RWPE2 (cell line): ENCODE measurements at places on chromosomes 3 and 15.

GRCh38 chr3:151544164-151544548 is 83.3 kb upstream of the IGSF10 start:
- peaks cover 14% of the 10 kb centered on the region for H3K4me1 ChIP-seq
- H3K27me3 ChIP-seq = no peaks in the 10 kb centered on the region
- no peak overlapping the region for H3K27ac ChIP-seq
- DNase-seq = no peak

GRCh38 chr3:128503164-128503651 is 10.2 kb upstream of the GATA2 start:
- no peak overlapping the region for H3K4me3 ChIP-seq
- H3K27me3 ChIP-seq = no peaks in the 10 kb centered on the region
- no peaks in the 10 kb centered on the region for H3K36me3 ChIP-seq
- H3K4me1 ChIP-seq = peaks cover 5% of the 10 kb centered on the region
- no peak for DNase-seq

DNA sequence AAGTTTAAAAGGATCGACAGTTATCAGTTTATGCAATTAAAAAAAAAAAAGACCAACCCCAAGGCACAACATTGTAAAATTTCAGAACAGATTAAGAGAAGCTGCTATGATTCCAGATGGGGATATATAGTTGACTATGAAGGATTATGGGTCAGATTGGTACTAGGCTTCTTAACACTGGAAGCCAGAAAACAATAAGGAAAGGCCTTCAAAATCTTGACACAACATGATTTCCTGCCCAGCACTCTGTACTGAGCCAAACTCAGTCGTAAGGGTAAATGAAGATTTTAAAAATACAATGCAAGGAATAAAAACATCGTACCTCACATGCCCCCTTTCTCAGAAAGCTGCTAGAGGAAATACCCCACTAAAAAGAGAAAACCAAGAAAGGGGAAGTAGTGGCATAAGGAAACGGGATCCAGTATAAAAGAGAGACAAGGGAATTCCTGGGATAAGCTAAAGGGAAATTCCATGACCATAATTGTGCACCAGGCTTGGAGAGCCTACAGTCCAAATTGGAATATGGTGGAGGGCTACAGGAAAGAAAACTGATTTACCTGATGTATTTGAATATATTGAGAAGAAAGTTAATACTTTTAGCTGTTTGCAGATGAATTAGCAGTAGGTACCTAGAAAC is 27.9 kb downstream of the PIAS1 start:
- H3K27me3 ChIP-seq = no peaks in the 10 kb centered on the region
- no peak overlapping the region for H3K4me3 ChIP-seq
- DNase-seq = no peak

DNA sequence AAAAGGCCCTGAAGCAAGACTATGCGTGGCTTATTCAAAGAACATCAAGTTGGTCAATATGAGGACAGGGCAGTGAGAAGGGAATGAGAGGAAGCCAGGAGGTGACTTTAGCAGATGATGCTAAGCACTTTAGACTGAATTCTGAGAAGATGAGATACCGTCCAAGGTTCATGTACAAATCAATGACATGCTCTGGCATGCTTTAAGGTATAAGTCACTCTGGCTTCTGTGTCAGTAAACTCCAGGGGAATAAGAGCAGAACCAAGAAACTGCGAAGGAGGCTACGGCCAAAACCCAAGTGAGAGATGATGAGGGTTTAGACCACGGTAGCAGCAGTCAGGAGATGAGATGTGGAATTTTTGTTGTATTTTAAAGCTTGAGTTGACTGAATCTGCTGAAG is 8.9 kb upstream of the CCDC50 start:
- DNase-seq = no peak
- no peaks in the 10 kb centered on the region for H3K27me3 ChIP-seq
- no peak overlapping the region for H3K4me3 ChIP-seq
- H3K4me1 ChIP-seq = no peaks in the 10 kb centered on the region

DNA sequence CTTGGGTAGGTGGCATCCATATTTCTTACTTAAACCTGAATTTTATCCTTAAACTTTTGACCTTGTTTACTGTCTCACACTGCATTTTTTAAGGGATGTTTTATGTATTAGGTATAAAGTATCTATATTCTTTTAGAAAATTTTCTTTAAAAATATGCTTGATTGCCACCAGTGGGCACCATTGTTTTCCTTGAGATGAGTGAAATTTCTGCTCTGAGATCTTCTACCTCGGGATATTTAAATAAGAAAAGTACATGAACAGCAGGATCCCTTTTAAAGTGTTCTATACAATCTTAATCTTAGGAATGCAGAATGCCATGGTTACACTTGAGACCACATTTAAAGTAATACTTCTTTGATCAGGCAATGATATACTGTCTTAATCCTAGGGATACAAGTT is 108.7 kb downstream of the SLMAP start:
- peaks cover 82% of the 10 kb centered on the region for H3K36me3 ChIP-seq
- H3K4me3 ChIP-seq = no peak overlapping the region
- no peak overlapping the region for H3K27ac ChIP-seq
- peaks cover 3% of the 10 kb centered on the region for H3K4me1 ChIP-seq
- DNase-seq = no peak

GRCh38 chr3:156664011-156664830 is 10.2 kb upstream of the TIPARP start:
- H3K27me3 ChIP-seq = no peaks in the 10 kb centered on the region
- no peaks in the 10 kb centered on the region for H3K36me3 ChIP-seq
- H3K4me3 ChIP-seq = no peak overlapping the region
- DNase-seq = no peak
- H3K4me1 ChIP-seq = peaks cover 4% of the 10 kb centered on the region

DNA sequence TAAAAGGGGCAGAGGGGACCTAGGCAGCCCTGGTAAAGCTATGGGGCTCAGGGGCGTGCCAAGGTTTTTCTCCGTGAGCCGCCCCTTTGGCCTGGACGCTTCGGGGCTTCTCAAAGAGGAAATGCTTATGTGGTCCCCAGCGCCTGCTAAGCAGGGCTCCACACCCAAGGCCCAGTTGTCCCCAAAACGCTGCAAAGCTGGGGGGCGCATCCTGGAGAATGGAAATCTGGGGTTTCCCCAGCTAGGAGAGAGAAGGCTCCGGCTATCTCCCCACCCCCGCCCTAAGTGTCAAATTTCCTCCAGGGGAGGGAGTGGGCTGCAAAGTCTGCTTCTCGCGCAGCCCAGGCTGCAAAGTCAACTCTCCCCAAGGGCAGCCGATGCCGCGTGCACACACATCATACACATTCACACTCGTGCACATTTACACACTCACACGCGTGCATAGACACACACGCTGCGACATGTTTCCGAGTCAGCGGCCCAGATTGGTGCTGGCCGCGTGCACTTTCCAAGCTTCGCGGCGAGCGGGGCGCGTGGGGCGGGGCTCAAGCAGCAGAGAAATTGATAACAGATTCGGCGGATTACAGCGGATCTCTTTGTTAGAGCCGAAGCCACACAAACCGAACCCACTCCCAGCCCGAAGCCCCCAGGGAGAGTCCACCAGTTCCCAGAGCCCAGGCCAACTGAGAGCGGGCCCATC is 4.5 kb downstream of the WNT5A start:
- peak; percentile 57 for DNase-seq
- peaks cover 24% of the 10 kb centered on the region for H3K36me3 ChIP-seq
- H3K27ac ChIP-seq = no peak overlapping the region
- H3K4me3 ChIP-seq = no peak overlapping the region

DNA sequence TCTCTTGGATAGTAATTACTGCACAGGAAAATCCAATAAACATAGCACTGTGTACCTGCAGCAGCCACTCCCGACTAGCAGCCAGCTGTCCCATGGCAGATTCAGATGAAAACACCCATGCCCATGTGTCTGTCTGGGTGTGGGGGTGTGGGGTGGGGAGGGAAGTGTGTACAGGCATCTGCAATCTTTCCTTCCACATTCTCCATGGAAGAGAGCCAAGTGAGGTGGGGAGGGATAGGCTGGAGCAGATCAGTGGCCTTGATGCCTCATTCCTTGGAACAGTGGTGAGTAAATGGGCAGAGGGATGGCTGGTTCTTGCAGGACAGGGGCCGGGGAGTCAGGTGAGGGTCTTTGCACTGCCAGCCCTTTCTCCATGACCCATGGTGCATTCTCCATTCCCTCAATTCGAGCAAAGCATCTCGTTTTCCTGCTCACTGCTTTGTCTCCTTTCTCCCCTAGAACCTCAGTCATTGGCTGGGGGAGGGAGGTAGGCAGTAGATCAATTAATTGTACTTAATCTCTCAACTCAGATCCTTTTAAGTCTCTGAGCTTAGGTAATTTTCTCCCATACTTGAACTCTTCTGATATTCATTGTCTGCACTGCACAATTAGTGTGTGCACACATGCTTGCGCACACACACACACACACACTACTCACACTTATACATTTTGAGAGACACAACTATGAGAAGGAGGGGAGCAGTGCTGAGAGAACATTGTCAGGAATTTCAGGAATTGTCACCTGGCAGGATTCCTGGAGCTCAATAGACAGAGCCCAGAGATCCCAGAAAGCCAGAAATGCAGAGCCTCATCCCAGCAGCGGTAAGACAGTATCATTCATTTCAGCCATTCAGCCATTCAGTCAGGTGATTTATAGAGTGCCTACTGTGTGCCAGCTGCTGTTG is 31.9 kb downstream of the PDIA5 start:
- H3K4me3 ChIP-seq = no peak overlapping the region
- DNase-seq = no peak
- H3K36me3 ChIP-seq = peaks cover 72% of the 10 kb centered on the region
- H3K27ac ChIP-seq = no peak overlapping the region

DNA sequence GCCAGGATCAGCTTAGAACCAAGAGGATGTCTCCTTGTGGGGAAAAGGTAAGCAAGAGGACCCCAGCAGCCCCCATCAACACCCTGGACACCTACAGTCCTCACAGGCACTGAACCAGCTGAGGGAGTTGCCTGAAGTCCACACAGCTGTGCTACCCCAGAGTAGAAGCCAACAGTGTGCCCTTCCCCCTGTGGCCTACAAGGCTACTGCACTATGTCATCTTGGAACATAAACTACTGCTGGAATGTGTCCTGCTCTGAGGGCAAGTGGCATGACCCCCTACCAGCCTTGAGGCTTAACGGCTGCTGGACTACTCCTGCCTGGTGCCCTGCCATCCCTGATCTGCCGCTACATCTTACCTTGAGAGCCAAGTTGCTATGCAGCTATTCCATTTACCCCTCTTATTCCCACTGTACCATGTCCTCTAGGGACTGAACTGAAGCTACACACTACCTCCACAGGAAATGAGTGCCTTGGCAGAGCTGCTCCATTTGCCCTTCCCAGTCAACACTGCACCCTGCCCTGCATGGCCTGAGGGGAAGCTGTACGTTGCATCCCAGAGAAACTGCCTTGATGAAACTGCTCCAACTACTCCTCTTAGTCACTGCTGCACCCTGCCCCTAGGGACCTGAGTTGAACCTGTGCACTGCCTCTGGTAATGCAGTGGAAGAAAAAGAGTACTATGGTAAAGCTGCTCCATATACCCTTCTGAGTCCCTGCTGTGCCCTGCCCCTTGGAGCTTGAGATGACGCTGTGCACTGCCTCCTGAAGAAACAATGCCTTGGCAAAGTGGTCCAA is 40.2 kb upstream of the ATP13A5 start:
- no peak overlapping the region for H3K4me3 ChIP-seq
- no peak overlapping the region for H3K27ac ChIP-seq
- H3K36me3 ChIP-seq = no peaks in the 10 kb centered on the region
- DNase-seq = no peak
- no peaks in the 10 kb centered on the region for H3K27me3 ChIP-seq
- H3K4me1 ChIP-seq = no peaks in the 10 kb centered on the region

GRCh38 chr3:58530354-58530865 is 6.6 kb downstream of the ACOX2 start:
- H3K36me3 ChIP-seq = no peaks in the 10 kb centered on the region
- H3K27ac ChIP-seq = no peak overlapping the region
- peaks cover 9% of the 10 kb centered on the region for H3K4me1 ChIP-seq
- no peaks in the 10 kb centered on the region for H3K27me3 ChIP-seq
- H3K4me3 ChIP-seq = no peak overlapping the region

DNA sequence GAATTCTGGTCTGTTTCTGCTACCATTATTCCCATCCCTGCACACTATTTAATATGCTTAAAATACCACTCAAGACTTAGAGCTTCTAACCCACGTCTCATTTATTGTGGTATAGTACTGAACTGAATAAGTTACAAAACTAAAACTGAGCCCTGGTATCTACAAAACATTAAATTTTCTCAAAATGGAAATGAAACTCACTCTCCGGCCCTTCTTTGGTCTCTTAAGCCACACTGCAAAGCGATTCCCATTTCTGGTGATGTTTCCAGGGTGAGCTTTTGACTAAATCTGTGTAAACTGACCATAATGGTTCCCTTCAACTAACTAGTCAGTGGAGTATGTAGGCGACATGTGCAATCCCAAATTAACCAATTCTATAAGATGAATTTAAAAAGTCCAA is 18.6 kb downstream of the KPNA4 start:
- H3K27ac ChIP-seq = no peak overlapping the region
- H3K4me3 ChIP-seq = no peak overlapping the region
- peaks cover 50% of the 10 kb centered on the region for H3K36me3 ChIP-seq
- H3K27me3 ChIP-seq = no peaks in the 10 kb centered on the region
- H3K4me1 ChIP-seq = peaks cover 5% of the 10 kb centered on the region

GRCh38 chr15:68300115-68300940 is 22.8 kb downstream of the FEM1B start:
- H3K36me3 ChIP-seq = peaks cover 28% of the 10 kb centered on the region
- no peak for DNase-seq
- H3K27me3 ChIP-seq = no peaks in the 10 kb centered on the region
- no peak overlapping the region for H3K4me3 ChIP-seq
- no peak overlapping the region for H3K27ac ChIP-seq

DNA sequence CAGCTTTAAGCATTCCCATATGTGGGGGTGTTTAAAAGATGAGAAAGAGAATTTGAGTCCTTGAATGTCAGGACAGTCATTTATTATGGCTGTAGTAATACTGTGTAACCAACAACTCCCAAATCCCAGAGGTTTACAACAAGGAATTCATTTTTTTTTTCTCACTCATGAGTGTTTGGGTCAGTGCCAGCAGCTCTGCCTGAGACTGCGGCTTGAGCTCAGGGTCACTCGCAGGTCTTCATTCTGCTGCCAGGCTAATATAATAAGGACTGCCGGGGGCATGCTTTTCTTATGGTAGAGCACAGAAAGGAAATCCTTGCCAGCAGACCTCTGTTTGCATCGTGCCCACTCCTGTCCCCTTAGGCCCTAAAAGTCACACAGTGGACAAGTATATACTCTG is 277.9 kb upstream of the LMCD1 start:
- H3K4me1 ChIP-seq = no peaks in the 10 kb centered on the region
- H3K27me3 ChIP-seq = no peaks in the 10 kb centered on the region
- H3K4me3 ChIP-seq = no peak overlapping the region
- H3K36me3 ChIP-seq = no peaks in the 10 kb centered on the region

- H3K4me3 ChIP-seq = no peak overlapping the region
- no peaks in the 10 kb centered on the region for H3K4me1 ChIP-seq
- no peaks in the 10 kb centered on the region for H3K36me3 ChIP-seq
- H3K27me3 ChIP-seq = no peaks in the 10 kb centered on the region
- no peak overlapping the region for H3K27ac ChIP-seq
Observed at GRCh38 chr15:28058082-28058481, 41.0 kb downstream of the OCA2 start.

GRCh38 chr3:39426312-39426711 is 19.8 kb downstream of the RPSA start:
- no peak overlapping the region for H3K4me3 ChIP-seq
- H3K27ac ChIP-seq = no peak overlapping the region
- no peaks in the 10 kb centered on the region for H3K36me3 ChIP-seq
- no peak for DNase-seq

- H3K36me3 ChIP-seq = peaks cover 19% of the 10 kb centered on the region
- H3K27me3 ChIP-seq = no peaks in the 10 kb centered on the region
- H3K4me3 ChIP-seq = peak overlapping the region; percentile 75
- H3K4me1 ChIP-seq = peaks cover 4% of the 10 kb centered on the region
Observed at GRCh38 chr3:129121016-129121791, 400 bp downstream of the RAB43 start.
